ENCODE measurements at places on chromosomes 1 and 21.

- DNase-seq = no peak
Measured at GRCh38 chr1:68254667-68255226, 22.4 kb upstream of the WLS start.

DNA sequence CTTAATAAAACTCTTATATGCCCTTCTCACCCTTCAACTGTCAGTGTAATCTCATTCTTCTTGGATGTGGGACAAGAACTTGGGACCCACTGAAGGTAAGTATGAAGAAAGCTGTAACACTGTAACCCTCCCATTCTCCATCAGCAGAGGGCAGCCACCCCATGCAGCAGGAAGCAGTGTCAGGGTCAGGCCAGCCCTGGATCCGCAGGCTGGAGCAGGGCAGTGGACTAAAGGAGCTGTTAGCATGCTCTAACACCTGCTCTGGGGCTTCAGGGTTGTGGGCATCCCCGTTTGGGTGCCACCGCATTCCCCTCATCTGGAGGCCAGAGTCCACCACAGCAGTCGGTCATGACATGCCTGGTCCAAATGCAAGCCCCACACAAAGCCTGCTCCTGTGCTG is 156.5 kb downstream of the HIVEP3 start:
- no peak for DNase-seq

- DNase-seq = no peak
Measured at GRCh38 chr1:109120356-109120755, 6.4 kb downstream of the ELAPOR1 start.

DNA sequence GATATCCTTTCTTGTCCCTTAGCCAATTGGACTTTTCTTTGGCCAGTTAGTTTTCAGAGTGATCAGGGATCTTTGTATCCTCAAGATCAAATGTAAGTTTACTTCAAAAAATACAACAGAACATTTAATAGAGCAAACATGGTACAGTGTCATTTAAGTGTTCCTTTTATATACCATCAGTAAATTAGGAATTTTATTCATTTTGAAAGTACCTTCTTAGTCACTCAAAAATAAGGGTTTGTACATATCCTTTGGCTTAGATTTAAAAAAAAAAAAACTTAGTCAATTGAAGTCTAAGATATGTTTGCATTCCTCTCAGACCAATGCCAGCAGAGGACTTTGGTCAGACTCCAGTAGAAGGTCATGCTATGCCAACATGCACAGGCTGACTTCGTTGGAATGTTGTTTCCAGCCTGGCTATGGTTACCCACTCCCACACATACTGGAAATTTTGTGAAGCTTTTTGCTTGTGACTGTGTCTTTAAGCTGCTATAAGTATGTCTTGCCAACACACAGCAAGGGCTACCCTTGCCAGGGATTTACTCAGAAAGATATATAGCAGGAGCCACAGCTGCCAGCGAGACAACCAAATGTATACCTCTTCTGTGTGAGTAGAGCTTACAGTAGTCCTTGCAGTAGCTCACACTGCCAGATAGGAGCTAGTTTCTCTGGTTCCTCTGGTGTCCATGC is 81.5 kb upstream of the LRIF1 start:
- DNase-seq = no peak

- no peak for DNase-seq
Measured at GRCh38 chr1:30719406-30720270, 3.7 kb downstream of the MATN1 start.

DNA sequence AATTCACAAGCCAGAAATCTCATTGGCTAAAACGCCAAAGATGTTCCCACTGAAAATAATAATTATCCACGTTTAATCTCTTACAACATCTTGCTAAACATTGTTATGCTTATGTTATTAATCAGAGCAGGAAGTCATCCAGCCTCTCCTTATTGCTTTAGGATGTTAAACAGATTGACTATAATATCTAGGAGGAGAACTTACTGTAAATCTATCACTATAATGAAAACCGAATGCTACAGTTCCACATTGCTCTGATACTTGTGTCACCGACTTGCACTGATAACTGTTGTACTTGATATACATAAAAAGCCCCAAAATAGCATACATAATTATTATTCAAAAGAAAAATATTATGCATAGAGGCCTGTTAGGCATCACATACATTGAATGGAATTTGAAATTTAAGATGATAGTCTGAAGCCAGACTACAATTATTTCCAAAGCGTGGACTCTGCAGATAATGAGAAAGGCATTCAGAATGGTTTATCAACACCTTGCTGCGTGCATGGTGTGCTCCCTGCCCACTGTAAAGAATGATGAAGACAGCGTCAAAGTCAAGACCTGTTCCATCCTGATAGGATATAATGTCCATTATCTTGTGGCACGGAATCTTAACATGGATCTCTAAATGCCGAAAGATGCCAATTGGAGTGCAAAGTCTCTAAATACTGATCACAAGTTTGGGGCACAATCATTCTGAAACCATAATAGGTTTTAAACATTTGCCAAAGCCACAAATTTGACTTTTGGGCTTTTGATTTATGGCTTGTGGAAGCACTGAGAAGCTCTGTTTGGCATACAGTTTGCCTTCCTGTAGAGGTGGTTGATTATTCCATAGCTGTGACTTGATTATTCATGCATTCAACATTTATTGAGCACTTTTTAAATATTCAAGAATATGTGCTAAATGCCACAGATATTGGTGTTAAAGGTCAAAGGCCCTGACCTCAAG is 71.3 kb downstream of the CRB1 start:
- no peak for DNase-seq

GRCh38 chr1:239786464-239786863 is 305.2 kb upstream of the FMN2 start:
- no peak for DNase-seq

All from HFF-Myc (cell line).